ENCODE measurements at places on chromosomes 13 and 19.

DNA sequence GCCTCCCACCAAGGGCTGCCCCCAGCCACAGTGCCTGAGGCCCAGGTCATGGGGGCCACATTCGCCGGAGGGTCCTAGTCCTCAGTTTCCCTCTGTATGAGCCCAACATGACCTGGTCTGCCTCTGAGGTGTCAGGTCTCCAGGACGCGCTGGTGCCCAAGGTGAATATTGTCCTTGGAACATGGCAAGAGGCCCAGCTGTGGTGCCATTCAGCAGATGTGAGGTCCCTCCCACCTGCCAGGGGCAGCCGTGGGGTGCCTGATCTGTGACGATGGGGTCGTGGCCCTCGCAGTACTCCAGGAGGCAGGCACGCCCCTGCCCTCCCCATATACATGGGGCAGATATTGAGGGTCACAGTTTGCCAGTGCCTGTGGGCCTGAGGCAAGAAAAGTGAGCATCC is 151.9 kb downstream of the KDM4B start:
- no peak for DNase-seq

DNA sequence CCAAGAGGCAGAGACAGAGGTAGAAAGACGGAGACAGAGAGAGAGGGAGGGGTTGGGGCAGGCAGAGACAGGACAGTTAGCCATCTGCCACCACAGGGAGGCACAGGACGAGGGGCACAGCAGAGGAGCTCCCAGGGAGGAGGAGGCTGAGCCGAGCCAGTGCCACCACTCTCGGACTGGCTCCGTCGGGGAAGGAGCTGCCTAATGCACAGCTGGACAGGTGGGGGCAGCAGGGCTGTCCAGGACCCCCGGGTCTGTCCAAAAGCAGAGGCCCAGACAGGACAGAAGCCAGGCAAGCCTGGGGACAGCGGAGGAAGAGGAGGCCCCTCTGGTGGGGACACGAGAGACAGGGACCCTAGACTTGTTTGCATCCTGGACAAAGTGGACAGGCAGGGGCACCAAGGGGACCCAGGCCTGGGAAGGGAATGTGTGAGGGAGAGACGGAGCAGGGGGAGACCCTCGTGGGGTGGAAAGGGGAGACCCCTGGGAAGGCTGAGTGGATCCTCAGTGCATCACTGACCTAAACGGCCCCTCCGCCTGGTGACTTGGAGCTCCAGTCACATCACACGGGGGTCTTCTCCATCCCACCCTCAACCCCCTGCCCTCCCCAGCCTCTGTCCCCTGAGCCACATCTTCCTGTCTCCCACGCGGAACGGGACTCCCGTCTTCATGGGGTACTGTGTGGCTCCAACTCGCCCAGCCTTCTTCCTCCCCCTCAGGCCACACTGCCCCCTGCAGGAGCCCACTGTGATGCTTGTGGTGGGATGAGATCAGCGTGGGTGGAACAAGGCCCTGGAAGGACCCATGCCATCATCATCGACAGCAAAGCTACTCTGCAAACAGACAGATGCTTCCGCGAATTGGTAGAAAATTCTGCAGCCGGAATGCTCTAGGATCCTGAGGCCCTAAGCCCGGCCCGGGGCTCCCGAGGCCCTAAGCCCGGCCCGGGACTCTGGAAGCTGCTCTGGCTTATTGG is 915 bp downstream of the F10 start:
- DNase-seq = no peak

- no peak for DNase-seq
Measured at GRCh38 chr13:92734068-92734467, 492.5 kb upstream of the GPC6 start.

DNA sequence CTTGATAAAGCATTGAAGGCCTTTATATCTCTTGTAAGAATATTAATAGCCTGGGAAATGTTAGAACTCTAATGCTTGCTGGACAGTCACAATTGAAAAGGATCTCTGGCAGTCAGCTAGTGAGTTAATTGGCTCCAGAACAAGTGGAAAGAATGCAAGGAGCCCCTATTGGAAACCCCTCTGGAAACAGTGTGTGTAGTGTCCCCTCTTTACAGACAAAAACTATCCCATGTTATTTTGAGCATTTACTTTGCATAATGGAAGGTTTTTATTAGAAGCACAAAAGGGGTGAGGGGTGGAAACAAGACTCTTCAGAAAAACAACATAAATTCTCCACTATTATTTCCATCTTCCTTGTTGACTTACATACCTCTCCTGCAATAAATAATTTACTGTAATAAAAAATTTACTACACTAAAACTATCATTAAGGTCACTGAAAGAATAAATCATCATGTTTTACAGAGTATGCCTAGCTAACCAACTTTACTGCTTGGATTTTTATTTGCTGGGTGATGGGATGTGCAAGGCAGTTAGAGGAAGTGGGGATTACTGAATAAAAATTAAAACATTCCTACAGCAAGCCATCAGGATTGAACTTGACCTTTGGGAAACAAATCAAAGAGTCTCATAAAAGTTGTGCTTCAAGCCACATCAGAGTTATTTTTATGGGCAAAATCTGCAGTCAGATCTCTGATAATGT is 610.4 kb downstream of the TBC1D4 start:
- no peak for DNase-seq

DNA sequence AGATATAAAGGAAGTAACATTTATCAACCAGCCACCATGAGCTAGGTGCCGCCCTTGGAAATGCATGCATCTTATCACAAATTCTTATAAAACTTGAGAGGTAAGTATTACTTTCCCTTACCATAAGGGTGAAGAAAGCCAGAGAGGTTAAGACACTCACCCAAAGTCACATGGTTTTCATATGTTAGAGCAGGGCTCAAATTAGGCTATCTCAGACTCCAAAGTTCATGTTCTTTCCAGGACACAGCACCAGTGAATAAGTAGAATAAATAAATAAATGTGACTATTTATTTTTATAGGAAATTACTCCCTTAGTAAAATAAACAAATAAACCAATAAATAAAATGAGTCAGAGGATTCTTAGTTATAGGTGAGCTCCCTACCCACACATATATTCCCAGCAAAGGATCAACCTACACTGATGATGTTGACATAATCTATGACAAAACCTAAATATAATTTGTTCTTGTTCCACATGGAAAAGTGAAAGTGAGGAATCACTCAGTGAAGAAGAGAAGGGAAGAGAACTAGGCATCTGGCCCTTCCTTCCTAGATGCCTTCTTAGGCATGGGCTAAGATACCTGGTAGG is 27.2 kb downstream of the SPRY2 start:
- no peak for DNase-seq

DNA sequence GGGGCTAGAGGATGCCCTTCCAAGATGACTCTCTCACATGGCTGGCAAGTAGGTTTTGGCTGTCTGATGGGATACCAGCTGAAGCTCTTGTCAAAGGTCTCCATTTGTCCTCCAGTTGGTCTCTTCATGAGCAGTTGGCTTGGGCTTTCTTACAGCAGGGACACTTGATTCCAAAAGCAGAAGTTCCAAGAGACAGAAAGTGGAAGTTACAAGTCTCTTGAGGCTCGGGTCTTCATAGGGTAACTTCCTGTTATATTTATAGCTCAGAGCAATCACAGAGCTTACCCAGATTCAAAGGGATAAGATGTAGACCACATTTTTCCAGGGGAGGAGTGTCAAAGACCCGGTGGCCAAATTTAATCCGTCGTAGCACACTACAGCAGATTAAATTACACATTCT is 440.0 kb downstream of the RFC3 start:
- no peak for DNase-seq

GRCh38 chr13:81048026-81048461 is 707.1 kb upstream of the SPRY2 start:
- DNase-seq = peak; percentile 11

DNA sequence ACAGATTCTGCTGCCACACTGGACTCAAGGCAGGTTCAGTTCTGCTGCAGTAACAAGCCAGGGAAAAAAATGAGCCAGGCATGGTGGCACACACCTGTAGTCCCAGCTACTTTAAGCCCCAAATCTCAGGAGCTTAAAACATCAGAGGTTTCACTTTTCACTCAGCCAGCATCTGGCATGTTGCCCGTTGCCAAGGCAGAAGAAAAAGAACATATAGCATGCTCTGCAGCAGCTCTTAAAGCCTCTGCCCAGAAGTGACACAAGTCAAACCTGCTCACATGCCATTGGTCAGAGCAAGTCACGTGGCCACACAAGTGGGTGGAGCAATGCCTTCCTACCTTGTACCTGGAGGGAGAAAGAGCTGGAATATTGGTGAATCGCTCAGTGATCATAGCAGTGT is 14.7 kb upstream of the ADGRE5 start:
- peak; percentile 51 for DNase-seq

DNA sequence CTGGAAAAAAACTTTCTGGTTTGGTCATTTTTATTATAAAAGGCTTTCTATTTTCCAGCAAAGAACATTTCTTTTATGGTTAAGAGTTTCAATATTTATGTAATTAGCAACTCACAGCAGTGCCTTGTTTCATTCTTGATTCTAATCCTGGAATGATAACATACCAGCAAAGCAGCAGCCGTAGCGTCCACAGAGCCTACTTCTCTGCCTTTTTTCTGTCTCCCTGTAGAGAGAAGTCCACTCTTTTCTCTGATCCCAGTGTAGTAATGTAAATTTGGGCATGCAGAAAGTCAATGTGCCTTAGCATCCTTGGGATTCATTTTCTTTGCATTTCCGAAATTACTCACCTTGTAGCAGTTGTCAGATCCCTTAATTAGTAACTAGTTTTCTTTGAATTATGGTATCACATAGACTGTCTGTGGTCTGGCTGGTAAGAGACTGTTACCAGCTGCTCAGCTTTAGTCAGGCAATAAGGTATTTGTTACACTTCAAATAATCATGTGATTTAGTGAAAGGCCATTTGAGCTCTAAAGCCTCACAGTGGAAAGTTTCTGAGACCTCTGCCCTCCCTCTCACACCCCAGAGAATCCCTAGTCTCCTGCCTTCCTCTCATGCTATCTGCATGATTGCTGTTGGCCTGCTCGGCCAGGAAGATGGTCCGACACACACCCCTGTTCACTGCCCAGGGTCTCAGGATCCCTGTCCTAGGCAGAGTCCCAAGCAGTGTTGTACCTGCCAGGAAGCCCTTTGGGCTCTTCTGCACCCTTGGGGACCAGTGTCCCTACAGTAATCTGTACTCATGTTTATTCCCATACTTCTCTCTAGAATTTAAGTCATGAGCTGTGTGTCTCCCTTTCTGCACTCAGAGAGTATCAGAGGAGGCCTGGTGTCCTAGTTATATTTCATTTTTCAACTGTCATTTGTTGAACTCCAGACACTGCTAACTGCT is 86.3 kb downstream of the LRCH1 start:
- no peak for DNase-seq

GRCh38 chr13:30341815-30342570 is 34.6 kb upstream of the KATNAL1 start:
- no peak for DNase-seq
